Lower leg skin (tissue), 4 donors: ENCODE measurements at places on chromosomes 12 and 14. TPM values are rescaled to one million over a fixed set of nuclear protein-coding genes. Genes with fewer than 3 reads are reported as not detected.

The PRH2 gene
- total RNA-seq = not detected

The ARPC3 gene
- total RNA-seq = 290 TPM

The RFLNA gene
- total RNA-seq = 0.72 TPM

The DTX1 gene
- total RNA-seq = 3.0 TPM

The KCNMB4 gene
- 4.4 TPM for total RNA-seq

The BEGAIN gene
- 0.25 TPM for total RNA-seq

The PTCSC3 gene
- total RNA-seq = not detected

The ANKRD33 gene
- not detected for total RNA-seq

The HOXC5 gene
- total RNA-seq = 0.58 TPM

The LRFN5 gene
- 0.88 TPM for total RNA-seq

The AMDHD1 gene
- not detected for total RNA-seq

The C12orf42 gene
- not detected for total RNA-seq

The CLEC6A gene
- not detected for total RNA-seq

The PPP1R36 gene
- 2.0 TPM for total RNA-seq

The POTEG gene
- total RNA-seq = not detected

The WASHC3 gene
- 40.4 TPM for total RNA-seq

The RDH16 gene
- 4.7 TPM for total RNA-seq

The IL23A gene
- not detected for total RNA-seq

The RNU6-8 gene
- total RNA-seq = not detected

The RTN1 gene
- total RNA-seq = 5.1 TPM

The ERP27 gene
- total RNA-seq = 2.8 TPM

The SCNN1A gene
- total RNA-seq = 139 TPM

The PIWIL1 gene
- total RNA-seq = 1.3 TPM

The KCNA5 gene
- 0.62 TPM for total RNA-seq

The RNASE7 gene
- 58.3 TPM for total RNA-seq

The GPR65 gene
- total RNA-seq = 0.23 TPM

The BDKRB1 gene
- 2.1 TPM for total RNA-seq

The RPL10L gene
- not detected for total RNA-seq

The ADAM21 gene
- total RNA-seq = 0.13 TPM

The RAD9B gene
- 1.0 TPM for total RNA-seq

The ZFHX2 gene
- 0.49 TPM for total RNA-seq

The VRTN gene
- not detected for total RNA-seq

The SERPINA12 gene
- 365 TPM for total RNA-seq

The C3AR1 gene
- 3.8 TPM for total RNA-seq

The GIT2 gene
- total RNA-seq = 30.5 TPM

The ERH gene
- total RNA-seq = 40.9 TPM

The C14orf180 gene
- total RNA-seq = not detected

The SERPINA10 gene
- not detected for total RNA-seq

The INHBE gene
- total RNA-seq = not detected

The CLEC2A gene
- 60.8 TPM for total RNA-seq

The WIF1 gene
- total RNA-seq = 2.6 TPM

The LALBA gene
- not detected for total RNA-seq

The KRT6C gene
- total RNA-seq = 1.0 TPM

The SMIM41 gene
- not detected for total RNA-seq

The CDC42BPB gene
- total RNA-seq = 114 TPM

The BATF gene
- 5.3 TPM for total RNA-seq

The PSMA6 gene
- total RNA-seq = 96.9 TPM
